ENCODE measurements at places on chromosomes 1 and 21.

DNA sequence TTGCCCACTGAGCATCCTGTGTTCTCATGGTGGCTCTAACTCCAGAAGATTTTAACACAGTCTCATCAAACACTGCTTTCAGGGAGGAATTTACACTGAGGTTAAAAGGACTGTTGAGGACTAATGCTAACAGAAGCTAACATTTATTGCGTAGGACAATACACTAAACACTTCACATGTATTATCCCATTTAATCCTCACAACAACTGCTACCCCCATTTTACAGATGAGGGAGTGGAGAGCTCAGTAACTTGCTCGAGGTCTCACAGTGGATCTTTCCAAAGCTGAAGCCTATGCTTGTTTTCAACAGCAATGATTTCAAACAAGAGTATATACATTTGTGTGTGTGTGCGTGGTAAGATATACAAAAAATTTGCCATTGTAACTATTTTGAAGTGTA is 13.9 kb downstream of the ATF3 start:
- DNase-seq, result no peak

DNA sequence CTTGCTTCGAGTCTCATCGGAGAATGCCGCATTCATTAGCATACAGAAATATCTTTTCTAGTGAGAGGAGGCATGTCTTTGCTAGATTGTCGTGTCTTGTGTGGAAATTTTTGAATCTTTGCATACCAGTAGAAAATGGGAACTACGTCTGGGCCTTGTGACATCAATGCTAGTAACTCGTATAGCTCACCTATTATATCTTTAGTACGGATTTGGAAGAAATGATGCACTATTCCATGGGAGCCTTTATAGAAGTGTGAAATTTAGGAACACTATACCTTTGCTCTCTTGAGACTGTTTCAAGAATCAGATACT is 835 bp downstream of the UHMK1 start:
- DNase-seq, result no peak

- no peak for DNase-seq
Observed at GRCh38 chr1:204483791-204484190, 10.8 kb downstream of the PIK3C2B start.

- no peak for DNase-seq
Observed at GRCh38 chr1:200374569-200375295, 35.1 kb downstream of the ZNF281 start.

DNA sequence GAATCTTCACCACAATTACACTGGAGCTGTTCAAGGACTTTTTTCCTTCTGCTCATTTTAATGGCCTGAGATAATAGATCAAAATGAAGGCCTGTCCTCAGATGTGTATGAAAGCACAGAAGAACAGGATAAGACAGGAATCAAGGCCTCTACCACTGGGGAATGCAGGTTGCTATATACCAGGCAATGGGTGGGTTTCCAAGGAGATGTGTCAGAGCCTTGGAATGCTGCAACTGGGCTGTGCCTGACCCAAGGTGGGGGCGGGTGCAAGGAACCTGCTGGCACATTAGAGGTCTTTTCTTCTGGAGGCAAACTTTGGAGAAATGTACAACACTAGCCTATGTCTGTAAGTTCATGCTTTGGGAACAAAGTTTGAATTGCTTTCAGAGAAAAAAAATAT is 21.7 kb upstream of the LAMC2 start:
- no peak for DNase-seq

- no peak for DNase-seq
Observed at GRCh38 chr21:45863267-45863666, 118.3 kb upstream of the COL6A1 start.

DNA sequence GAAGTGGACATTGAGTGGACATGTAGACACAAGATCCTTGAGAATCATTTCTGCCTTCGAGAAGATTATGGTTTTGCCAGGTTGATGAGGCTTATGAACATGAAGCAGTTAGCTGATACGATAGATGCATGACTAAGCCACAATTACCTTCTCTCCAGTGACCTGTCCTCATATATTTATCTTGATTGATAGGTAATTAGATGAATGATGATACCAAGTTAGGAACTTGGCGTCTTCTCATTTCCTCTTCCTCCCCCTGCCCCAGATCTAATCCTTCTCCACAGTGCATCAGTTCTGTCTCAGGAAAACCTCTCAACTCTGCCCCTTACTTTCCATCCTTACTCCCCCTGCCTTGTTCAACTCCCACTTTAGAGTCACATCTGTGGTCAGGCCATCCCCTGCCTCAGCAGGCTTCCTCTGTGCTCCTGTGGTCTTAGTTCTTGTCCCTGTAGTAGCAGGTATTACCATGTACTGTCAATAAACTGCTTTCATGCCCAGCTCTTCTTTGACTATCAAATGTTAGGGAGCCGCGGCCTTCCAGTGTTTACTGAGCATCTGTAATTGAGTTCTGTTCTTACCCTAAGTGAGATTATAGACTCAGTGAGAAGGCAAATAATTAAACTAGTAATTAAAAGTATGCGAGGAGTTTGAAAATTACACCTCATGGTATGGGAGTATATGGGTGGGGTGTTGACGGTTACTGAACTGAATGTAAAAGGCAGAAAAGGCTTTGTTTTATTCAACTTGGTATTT is 5.1 kb downstream of the ST6GALNAC3 start:
- no peak for DNase-seq

DNA sequence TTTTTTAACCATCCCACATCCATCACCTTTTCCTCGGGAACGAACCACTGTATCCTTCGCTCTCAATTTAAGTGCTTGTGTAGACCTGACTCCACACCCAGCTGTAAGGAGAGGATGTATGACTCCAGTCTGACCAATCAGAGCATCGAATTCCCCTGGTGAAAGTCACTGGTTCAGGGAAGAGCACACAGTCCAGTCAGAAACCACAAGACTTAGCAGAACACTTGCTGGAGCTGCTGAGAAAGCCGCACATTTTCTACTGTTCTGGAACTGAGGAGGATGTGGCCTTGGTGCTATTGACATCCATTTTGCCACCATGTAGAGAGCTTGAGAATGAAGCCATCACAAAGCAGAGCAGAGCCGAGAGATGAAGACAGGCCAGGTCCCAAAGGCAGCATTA is 59.9 kb upstream of the CNN3 start:
- DNase-seq, result no peak

DNA sequence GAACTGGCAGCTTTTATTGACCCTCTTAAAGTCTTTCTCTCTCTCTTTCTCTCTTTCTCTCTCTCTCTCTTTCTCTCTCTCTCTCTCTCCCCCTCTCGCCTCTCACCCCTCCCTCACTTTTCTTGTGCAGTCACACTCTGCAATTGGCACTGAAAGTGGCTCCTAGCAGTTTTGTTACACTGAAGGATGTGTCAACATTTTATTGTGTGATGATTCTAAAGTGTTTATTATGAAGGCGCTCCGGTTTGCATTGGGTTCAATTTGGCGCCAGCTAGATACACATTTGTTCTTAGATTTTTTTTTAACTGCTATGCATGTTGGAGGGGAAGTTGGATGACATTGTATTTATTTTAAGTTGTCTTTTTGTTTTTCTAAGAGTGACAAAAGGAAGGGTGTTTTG is 64.0 kb upstream of the CHRM3 start:
- DNase-seq, result no peak

GRCh38 chr1:214901718-214902117 is 180.8 kb upstream of the KCNK2 start:
- no peak for DNase-seq

DNA sequence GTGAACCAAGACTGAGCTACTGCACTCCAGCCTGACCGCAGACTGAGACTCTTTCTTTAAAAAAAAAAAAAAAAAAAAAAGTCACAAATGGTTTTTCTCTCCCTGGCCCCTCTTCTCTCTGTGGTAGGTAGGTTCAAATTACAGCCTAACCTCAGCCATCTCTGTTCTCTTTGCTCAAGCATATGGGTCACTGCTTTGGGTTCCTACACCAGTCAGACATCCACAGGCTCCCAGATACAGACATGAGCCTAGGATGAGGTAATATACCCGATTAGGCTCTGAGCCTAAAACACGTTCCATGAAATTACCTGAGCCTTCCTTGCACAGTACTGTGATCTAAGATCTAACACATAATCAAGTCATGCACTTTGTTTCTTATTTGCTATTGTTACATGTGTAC is 90.5 kb upstream of the JAK1 start:
- no peak for DNase-seq

GRCh38 chr1:1407636-1408318 is 684 bp upstream of the MRPL20 start:
- DNase-seq, result no peak

- no peak for DNase-seq
Observed at GRCh38 chr21:29441651-29442050, 142.9 kb downstream of the BACH1 start.

GRCh38 chr1:22851517-22851916 is 121.1 kb downstream of the LACTBL1 start:
- DNase-seq, result no peak

- no peak for DNase-seq
Observed at GRCh38 chr1:72845981-72846380, 563.6 kb upstream of the NEGR1 start.

DNA sequence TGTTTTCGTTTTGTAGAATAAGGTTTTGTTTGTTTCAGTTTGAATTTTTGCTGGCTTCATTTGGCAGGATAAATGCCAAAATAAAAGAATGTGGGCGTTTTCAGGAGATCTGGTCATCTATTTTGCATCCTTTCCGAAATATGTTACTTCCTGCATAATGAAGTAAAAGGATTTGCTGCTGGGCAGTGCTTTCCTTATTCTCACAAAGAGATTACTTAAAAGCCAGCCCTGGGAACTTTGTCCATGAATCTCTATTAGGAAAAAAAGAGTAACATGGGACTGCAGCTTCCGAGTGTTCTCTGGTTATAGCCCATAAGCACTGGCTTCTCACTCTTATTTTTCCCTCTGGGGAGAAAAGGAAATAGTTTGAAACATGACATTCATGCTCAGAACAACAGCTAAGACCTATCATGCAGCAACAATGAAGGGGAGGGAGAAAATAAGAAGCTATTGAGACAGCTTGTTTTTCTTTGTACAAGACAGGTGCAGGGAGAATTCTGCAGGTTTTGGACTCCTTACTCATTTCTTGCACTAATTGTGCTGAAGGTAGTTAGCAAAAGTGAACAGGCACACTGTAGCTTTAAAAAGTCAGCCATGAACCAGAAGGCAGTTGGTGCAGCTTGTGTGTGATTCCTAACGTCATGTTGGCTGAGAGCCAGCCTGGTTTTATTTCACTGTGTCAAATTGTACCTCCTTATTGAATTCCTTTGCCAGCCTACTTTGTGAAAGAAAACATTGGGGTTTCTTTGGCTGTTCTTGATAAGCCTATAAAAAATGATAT is at the start of gene SAMD13:
Gene SAMD13 (plus strand): TSS at position 705 of the 781 bp plus-strand sequence. CDS start 1,527 bp downstream, outside the sequence.
- DNase-seq, result peak; percentile 76

DNA sequence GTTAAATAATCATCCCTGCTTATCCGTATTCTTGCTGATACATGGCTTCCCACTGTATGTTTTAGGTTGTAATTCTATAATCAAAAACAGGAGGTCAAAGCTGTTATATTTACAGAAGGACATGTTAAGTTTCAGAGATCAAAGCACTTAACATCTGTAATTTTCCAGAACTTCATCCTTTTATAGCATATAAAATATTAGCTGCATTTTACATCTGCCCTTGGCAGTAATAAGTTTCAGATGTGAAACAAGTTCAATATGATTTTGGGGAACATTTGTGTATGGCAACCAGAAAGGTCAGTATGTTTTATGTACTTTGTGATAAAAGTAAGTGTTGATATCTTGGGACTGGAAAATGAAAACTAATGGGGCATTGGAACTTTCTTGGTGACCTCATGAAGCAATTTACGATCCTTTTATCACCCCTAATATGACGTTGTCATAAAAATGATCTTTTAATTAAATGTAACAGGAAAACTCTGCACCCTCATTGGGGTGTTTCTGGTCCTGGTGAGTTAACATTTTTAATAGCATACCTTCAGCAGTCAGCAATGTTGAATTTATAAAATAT is 449.6 kb downstream of the GPATCH2 start:
- no peak for DNase-seq

DNA sequence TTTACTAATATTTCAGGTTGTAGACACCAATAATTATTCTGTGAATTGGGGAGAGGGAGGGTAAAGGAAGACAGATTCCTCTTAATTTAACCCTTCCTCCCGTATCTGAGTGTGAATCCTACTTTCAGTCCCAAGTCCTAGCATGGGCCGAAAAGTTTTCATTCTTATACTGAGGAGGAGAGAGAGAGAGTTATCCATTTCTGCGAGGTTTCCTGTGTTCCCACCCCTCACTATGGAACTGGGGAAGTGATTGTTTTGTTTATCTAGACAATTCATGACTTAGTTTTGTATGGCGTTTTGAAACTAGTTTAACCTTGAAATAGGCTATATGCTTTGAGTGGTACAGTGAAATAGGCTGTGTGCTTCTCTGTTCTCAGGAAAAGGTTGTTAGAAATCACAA is 134.0 kb upstream of the DPYD start:
- DNase-seq, result no peak

GRCh38 chr21:32570456-32570855 is 14.9 kb downstream of the TCP10L start:
- no peak for DNase-seq

DNA sequence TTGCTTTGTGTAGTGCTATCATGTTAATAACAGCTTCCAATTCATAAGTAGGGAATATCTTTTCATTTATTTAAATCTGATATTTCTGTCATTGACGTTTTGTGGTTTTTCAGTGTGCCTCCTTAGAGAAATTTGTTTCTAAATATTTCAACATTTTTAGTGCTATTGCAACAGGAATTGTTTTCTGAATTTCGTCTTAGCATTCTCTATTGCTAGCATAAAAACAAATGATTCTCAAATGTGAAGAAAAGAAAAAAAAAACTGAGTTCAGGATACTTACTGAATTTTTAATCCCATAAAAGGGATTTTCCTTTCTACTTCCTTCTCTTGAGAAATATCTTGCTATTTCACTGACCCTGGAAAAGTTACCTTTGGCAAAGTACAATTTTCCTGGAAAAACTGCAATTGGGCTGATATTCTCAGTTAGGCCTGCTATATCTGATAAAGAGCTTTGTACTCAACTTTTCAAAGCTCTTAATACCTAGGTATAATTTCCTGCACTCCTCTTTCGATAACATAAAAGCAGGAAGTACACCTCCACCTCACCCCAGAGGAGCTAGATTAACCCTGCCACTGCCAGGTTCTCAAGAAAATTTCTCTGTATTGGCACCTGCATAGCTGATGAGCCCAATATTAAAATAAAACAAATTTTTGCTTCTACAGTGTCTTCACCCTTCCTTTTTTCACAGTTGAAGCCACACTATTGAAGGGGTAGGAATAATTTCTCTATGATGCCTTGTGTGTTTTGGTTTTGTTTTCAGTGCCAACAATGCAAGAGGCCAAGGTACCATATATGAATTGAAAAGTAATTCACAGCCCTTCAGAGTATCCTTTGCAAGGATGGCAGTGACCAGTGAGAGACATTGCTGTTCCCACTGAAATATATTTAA is 35.6 kb downstream of the PTPN14 start:
- no peak for DNase-seq
